ENCODE measurements at places on chromosomes 1 and 21. TPM values are rescaled to one million over a fixed set of nuclear protein-coding genes. Genes with fewer than 3 reads are reported as not detected.

DNA sequence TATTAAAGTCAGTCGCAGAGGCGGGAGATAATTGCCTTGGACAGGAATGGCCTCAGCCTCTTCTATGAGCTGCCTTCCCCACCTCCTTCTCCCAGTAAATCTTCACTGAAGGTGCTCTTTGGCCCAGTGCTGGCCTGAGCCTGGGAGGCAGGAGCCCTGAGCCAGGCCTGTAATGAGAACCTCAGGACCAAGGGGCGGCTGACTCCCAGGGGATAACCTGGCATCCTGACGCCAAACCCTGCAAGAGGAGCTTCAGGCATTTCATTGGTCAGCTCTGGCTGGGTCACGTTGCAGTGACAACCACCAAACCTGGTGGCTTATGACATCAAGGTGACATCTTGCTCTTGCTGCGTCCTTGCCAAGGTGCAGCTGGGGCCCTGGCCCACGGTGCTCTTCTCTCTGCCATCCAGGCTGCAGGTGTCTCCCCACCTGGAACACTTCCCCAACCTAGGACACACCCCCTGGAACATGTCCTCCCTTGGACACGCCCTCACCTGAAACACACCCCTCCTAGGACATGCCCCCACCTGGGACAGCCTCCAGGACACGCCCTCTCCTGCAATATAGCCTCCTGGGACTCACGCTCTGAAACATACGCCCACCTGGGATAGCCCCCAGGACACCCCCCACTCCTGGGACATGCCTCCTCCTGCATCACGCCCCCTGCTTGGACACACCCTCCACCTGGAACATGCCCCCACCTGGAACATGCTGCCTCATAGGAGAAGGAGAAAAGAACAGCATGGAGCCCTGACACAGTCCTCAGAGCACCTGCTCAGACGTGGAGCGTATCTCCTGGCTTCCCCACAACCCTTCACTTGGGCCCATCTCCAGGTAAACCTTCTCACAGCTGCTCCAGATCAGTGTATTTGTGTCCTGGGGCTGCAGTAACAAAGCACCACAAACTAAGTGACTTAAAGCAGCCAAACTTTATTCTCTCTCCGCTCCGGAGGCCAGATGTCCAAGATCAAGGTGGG is 333.6 kb downstream of the NPHP4 start:
- H3K36me3 ChIP-seq, result no peaks in the 10 kb centered on the region
- DNase-seq, result no peak
- H3K4me3 ChIP-seq, result no peak overlapping the region
- H3K27me3 ChIP-seq, result peaks cover 22% of the 10 kb centered on the region

DNA sequence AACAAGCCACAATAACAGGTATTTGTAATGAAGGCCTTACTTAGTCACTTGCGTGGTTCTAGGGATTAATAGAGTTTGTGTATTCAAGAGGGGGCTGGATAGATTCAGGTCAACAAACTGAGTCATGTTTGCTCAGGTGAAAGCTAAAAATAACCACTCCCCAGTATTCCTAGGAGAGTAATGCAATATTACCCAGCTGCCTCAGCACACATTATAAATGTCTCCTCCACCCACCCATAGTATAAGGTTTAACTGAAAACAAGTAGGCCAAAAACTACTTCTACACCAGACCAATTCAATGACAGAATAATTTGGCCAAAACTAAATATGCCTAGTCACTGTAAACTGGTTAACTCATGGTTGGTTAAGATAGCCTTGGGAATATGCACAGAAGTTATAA is 34.4 kb downstream of the WLS start:
- no peak for DNase-seq
- H3K27me3 ChIP-seq, result no peaks in the 10 kb centered on the region
- H3K4me3 ChIP-seq, result no peak overlapping the region
- peaks cover 69% of the 10 kb centered on the region for H3K4me1 ChIP-seq
- peaks cover 10% of the 10 kb centered on the region for H3K36me3 ChIP-seq

GRCh38 chr1:245086389-245086969 is 68.3 kb upstream of the KIF26B start:
- no peaks in the 10 kb centered on the region for H3K27me3 ChIP-seq
- H3K27ac ChIP-seq, result no peak overlapping the region
- no peak overlapping the region for H3K4me3 ChIP-seq
- peaks cover 10% of the 10 kb centered on the region for H3K4me1 ChIP-seq

CCDC27 gene
- not detected for total RNA-seq

DNA sequence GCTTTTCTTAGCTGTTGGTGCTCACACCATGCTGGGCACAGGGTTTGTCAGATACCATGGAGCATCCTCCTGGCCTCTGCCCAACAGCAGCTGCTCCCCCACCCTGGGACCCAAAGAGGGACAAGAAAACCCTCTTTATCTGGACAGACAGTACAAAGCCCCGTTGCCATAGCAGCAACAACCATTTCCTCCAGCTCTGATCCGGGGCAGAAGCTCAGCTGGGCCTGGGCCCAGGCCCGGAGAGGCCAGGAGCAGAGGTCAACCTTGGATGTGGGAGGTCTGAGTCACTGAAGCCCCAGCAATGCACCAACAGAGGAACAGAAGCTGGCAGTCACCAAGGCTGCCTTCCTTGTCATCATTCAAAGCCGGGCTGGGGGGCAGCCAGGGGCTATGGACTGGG is 228.4 kb upstream of the POU3F1 start:
- no peaks in the 10 kb centered on the region for H3K36me3 ChIP-seq
- DNase-seq, result no peak
- H3K4me1 ChIP-seq, result peaks cover 7% of the 10 kb centered on the region

AUNIP gene
- total RNA-seq, result not detected

GBP6 gene
- total RNA-seq, result not detected

AADACL3 gene
- total RNA-seq, result not detected

DNA sequence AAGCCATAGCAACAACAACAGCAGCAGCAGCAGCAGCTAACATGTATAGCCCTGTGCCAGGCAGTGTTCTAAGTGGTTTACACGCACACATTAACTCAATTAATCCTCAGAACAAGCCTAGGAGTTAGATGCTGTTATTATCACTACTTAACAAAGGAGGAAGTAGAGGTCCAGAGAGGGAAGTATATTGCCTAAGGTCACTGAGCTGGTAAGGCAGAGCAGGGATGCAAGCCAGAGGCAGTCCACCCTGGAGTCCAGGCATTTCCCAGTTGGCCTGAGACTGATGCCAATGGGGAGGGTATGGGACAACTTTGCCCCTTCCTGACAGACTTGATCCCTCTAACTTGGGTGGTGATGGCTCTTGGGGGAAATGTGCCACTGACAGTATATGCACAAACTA is 6.8 kb downstream of the CDC14A start:
- no peak for DNase-seq
- H3K27me3 ChIP-seq, result no peaks in the 10 kb centered on the region
- peaks cover 76% of the 10 kb centered on the region for H3K4me1 ChIP-seq
- no peaks in the 10 kb centered on the region for H3K36me3 ChIP-seq
- H3K4me3 ChIP-seq, result no peak overlapping the region

ZNF683 gene
- total RNA-seq, result not detected

DNA sequence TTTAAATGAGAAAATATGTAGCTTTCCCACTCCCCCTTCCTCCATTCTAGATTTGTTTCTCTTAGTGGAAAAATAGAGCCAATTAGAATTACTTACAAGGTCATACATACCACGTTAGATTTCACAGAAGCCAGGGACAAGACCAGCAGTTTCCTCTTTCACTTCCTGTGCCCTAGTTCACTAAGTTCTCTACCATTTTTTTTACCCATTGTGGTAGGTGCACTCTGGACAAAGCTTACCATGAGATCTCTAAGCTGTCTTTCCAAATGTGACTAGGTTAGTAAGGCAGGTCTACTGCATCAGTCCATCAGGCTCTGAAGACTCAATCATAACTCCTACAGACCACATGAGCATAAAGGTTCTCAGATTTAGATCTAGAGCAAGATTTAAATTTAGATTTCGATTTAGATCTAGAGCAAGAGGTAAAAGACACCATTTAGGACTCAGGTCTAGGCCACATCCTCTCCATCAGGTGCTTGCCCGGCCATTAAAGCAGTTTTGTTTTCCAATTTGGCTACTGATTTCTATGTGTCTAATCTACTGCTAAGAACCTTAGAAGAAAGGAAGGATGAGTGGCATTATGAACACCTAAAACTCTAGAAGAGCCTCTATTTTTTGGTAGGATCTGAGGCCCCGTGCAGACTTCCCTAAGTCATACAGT is 235.3 kb downstream of the FAF1 start:
- H3K27me3 ChIP-seq, result no peaks in the 10 kb centered on the region
- H3K36me3 ChIP-seq, result peaks cover 12% of the 10 kb centered on the region
- no peak overlapping the region for H3K4me3 ChIP-seq
- H3K4me1 ChIP-seq, result no peaks in the 10 kb centered on the region

DNA sequence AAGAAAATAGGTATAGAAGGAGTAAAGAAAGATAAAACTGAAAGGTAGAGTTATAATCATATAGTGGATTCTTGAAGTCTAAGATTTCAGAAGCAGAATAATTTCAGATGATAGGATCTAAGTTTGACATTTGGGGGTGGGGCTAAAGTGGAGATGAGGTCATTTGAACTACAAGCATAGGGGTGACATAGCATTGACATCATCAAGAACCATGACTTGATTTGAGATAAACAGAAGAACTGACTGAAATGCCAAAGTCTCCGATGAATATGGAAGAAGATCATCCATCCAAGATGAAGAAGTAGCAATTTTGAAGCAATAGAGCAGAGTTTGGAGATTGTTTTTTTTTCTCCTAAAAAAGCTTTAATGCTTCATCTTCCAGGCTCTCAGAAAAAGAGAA is 122.3 kb downstream of the MACF1 start:
- no peaks in the 10 kb centered on the region for H3K27me3 ChIP-seq
- no peak for DNase-seq
- H3K4me3 ChIP-seq, result no peak overlapping the region

DNA sequence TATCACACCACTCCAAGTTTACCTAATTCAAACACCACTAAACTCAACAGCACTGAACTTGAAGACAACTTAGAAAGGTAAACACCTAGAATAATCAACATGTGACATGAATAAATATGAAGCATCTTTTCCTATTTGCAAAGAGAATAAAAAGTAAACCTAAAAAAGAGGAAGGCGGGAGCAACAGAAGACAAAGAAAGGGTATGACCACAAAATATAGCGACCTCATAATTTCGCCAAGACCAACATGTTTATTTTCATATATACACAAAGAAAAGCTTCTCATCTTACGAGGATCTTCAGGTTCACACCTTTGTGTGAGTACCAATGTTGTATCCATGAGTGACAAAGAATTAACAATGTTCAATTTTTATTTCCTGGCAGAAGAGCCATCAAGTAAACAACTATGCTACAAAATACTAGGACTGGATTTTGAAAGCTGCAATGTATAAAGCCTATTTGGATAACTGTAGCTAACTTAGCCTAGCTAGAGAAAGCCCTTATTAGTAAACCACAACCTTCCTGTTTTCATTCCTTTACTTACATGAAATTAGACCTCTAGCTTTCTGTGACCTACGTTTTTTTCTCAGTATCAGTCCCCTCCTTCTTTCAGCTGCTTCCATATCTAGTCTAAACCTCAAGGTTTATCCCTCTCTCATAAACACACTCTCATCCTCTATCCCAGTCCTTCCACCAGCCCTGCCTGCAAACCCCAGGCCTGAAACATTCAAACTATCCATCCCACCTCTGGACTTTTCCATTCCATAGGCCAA is 21.3 kb upstream of the PHTF1 start:
- no peak overlapping the region for H3K4me3 ChIP-seq
- peaks cover 38% of the 10 kb centered on the region for H3K4me1 ChIP-seq
- peaks cover 17% of the 10 kb centered on the region for H3K36me3 ChIP-seq
- DNase-seq, result no peak

DNA sequence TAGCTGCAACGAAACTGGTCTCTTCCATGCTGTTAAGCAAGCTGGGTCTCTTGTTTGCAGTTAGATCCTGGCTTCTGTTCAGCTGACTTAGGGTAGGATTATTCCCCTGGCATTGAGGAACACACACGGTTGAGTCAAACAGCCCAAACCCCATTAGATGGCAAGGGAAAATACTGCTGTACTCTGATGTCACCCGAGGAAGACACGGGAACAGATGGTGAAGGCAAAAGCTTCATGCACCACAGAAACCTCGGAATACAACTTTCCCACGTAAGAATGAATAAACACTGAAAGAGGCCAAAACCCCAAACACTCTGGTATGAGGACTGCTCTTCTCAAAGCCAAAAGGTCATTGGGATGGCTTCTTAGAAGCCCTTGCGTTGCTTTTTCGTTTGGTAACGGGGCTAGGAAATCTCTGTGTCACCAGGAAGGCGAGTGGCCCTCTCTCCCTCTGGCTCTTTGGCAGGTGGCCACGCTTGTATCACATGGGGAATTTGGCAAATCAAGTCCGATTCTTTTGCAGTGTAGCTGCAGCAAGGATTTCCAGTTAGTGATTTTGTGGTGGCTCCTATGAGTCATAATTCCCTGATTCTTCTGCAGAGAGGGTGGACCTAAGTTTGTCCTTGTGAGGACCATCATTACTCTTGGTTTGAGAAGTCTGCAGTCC is 16.7 kb upstream of the LYST start:
- peak; percentile 95 for DNase-seq
- peak overlapping the region; percentile 33 for H3K4me3 ChIP-seq
- H3K4me1 ChIP-seq, result peaks cover 13% of the 10 kb centered on the region
- no peaks in the 10 kb centered on the region for H3K27me3 ChIP-seq
- H3K36me3 ChIP-seq, result no peaks in the 10 kb centered on the region

DNA sequence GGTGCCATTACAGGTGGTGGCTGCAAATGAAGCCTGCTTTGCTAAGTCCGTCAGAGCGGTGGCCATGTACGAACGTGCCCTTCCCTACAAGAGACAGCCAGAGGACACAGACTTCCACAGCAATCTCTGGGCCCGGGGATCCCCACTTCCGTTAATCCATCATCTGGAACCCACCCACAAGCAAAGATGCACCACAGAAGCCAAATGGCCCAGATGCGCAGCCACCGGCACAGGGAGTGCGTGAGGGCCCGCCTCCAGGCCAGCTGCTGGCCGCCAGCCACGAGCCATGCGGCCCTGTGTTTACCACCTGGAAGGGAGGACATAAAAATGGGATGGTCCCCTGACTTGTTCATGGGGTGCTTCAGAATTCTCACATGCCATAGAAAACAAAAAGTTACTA is 22.1 kb downstream of the MRAP start:
- H3K4me3 ChIP-seq, result no peak overlapping the region
- H3K4me1 ChIP-seq, result peaks cover 4% of the 10 kb centered on the region
- H3K27ac ChIP-seq, result no peak overlapping the region
- no peak for DNase-seq
- peaks cover 99% of the 10 kb centered on the region for H3K36me3 ChIP-seq

DNA sequence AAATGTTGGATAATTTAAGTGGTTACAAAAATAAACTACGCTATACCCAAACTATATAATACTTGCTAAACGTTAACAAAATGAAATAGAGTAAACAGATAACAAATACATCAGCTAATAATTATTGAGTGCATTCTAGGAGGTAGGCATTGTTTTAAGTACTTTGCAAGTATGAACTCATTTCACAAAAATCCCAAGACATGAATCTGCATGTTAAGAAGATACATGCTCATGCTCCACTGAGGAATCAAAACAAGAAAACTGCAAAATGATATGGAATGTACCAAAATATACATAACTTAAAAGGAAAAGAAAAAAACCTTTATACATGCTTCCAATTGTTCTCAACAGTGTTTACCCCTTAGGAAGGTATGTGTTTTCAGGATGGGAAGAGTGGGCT is 2.5 kb downstream of the FRRS1 start:
- no peak overlapping the region for H3K27ac ChIP-seq
- no peaks in the 10 kb centered on the region for H3K27me3 ChIP-seq
- no peak for DNase-seq
- H3K4me1 ChIP-seq, result peaks cover 8% of the 10 kb centered on the region

GRCh38 chr1:68811806-68812205 is 314.9 kb upstream of the DEPDC1 start:
- DNase-seq, result no peak
- H3K27me3 ChIP-seq, result no peaks in the 10 kb centered on the region
- no peak overlapping the region for H3K27ac ChIP-seq
- H3K4me1 ChIP-seq, result no peaks in the 10 kb centered on the region
- H3K36me3 ChIP-seq, result no peaks in the 10 kb centered on the region

SPRR2A gene
- total RNA-seq, result not detected

Measured in esophagus muscularis mucosa (tissue), 4 donors.